ENCODE measurements at places on chromosomes 5 and 9. TPM values are rescaled to one million over a fixed set of nuclear protein-coding genes. Genes with fewer than 3 reads are reported as not detected.

- DNase-seq: no peak
Observed at GRCh38 chr9:123234853-123235252, 33.5 kb downstream of the STRBP start.

Gene MCTP1
- 12.7 TPM for total RNA-seq

Gene ABCA2
- total RNA-seq: 15.4 TPM

Gene SLC6A7
- total RNA-seq: not detected

Data from kidney epithelial cell (primary cell).